Stimulated activated CD8-positive, alpha-beta memory T cell treated with anti-CD3 and anti-CD28 coated beads, Interleukin-4, amount 100 ng/mL, for 4 hours (primary cell): ENCODE measurements at places on chromosomes 3 and 15.

DNA sequence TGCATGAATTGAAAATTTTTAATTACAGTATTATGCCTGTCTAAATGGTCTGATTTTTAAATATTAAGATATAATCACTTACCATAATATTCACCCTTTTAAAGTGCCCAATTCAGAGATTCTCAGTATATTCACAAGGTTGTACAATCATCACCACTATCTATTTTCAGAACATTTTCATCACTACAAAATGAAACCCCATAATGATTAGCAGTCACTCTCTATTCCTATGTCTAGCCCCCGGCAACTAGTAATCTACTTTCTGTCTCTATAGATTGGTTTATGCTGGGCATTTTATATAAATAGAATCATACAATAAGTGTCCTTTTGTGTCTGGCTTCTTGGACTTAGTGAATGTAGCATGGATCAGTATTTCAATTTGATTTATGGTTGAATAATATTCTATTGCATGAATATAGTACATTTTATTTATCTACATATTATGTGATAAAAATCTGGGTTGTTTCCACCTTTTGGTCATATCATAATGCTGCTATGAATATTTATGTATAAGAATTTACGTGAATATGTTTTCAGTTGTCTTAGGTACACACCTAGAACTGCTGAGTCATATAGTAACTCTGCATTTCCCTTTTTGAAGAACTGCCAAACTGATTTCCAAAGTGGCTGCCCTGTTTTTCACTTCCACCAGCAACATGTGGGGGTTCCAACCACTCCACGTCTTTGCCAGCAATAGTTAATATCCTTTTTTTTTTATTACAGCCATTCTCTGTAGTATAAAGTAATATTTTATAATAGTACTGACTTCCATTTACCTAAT is 485.7 kb upstream of the ZNF385D start:
- DNase-seq, result no peak

- no peak for DNase-seq
Measured at GRCh38 chr3:10757021-10757820, 58.8 kb upstream of the SLC6A11 start.

DNA sequence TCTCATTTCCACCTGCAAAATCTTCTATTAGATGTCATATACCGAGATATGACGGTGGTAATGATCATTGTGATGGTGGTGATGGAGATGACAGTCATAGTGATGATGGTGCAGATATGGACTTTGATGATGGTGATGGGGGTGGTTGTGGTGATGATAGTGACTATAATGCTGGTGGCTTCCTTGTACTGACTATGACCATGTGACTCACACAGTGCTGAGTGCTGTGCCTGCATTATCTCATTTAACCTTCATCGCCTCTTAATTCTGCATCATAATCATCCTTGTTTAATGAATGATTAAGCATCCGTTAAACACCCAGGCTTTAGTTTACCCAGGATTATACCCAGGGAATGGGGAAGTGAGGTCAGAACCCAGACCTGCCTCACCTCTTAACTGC is 331.7 kb downstream of the FEZF2 start:
- no peak for DNase-seq

DNA sequence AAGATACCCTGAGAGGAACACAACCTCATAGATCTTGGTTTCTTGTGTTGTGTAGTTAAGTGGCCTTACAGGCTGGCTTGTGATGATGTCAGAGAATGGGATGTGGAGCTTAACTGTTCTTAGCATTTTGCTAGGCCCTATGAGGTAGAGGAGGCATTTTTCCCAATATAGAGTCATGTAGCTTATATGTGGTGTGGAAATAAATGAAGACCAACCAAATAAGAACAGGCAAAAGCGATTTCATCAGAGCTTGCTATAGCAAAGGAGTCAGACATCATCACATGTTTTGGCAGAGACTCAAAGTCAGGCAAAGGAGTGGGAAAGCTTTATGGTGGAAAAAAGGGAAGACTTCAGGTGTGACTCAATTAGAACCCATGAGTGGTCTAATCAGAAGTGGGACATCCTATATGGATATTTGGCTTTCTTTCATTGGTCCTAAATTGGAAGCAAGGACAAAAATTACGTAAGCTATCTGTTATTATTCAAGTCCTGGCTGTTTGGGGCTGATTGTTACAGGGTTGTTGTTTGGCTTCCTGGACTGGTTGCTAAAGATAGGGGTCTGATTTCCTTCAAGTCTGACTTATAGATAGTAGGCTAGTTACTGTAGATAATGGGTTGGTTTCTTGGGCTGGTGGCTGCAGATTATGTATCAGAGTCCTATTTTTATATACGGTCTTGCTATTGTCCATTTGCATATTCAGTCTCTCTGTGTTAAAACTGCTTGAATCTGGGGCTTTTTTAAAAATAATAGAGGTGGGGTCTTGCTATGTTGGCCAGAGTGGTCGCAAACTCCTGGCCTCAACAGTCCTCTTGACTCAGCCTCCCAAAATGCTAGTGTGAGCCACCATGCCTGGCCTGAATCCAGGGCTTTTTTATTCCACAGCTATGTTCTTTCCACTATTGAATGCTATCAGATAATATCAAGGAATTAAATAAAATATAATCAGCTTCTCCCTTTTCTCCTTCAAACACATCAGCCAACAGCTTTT is 30.3 kb upstream of the SETD2 start:
- DNase-seq, result no peak

- no peak for DNase-seq
Measured at GRCh38 chr3:134563601-134564000, 77.7 kb downstream of the CEP63 start.

DNA sequence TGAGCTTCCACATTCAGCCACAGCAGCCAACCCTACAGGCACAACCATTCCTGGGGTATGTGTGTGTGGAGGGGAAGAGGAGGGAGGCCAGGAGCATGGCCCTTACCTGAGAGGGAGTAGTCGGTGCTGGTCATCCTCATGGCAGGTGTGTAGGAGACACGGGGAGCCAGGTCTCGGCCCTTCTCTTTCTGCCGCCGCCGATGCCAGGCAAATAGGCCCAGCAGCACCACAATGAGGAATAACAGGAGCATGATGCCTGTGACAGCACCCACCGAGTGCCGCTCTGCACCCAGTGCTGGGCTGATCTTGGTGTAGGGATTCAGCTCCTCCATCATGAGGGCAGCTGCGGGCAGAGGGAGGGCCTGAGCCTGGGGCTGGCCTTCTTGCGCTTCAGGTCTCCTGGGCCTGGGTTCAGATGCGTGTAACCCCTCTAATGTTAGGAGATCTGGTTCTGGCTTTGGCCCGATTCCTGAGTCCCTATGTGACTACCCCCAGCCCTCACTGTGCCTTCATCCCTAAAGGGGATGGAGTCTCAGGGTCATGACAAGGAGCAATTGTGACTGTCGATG is 44.4 kb downstream of the RAB11A start:
- DNase-seq, result no peak

DNA sequence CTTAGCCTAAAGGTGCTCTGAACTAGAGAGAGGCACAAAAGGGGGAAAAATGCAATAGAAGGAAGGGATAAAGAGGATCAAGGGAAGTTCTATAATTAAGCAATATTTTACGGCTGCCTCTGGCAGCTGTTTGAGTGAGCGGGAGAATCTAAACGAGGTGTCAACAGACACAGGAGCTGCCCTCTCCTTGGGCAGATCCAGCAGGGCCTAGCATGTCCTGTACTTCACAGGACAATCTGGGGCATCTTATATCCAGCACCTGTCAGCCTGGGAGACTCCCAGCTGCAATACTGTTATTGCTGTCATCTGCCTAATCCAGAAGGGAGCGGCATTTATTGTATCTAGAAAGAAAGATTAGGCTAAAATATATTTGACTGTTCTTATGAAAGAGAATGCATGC is 68.9 kb downstream of the WWTR1 start:
- DNase-seq, result no peak
